Progenitor cell of endocrine pancreas (in vitro differentiated cells): ENCODE measurements at places on chromosomes 6 and 20. TPM values are rescaled to one million over a fixed set of nuclear protein-coding genes. Genes with fewer than 3 reads are reported as not detected.

GRCh38 chr6:96611342-96611991, 48.5 kb downstream of the FHL5 start:
- DNase-seq: no peak

- peak; percentile 11 for DNase-seq
Measured at GRCh38 chr6:89433252-89434149, 549 bp downstream of the ANKRD6 start.

GRCh38 chr6:151948002-151948743, 140.7 kb downstream of the ESR1 start:
- DNase-seq: no peak

DNA sequence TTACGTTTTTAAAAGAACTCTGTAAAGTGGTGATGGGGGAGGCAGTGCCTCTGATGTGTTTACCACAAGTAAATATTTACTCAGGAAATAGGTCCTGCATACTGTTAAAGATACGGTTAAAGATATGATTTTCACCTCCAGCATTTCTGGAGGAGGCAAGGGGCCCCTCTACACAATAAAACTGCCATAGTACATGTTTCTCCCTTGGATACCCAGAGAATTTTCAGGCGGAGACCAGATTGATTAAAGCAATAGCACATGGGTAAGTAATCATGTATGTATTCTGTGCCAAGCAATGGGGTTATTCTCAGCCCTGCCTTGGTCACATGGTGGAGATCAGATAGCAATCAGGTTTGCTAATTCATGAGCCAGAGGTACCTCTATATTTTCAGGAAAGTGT, 9.6 kb downstream of the RIPOR2 start:
- no peak for DNase-seq

DNA sequence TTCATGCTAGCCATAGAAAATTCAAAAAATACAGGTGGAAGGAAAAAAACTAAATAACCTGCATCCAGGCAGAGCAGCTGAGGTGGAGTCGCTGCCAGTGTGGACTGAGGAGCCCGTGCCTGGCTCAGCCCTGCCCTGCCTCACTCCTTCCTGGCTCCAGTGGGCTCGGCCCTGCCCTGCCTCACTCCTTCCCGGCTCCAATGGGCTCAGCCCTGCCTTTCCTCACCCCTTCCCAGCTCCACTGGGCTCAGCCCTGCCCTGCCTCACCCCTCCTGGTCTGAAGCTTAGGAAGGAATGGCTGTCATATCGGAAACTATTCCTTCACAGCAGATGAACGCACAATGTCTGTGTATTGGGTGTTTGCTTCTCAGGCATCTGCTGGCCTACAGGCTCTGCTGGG, 142.1 kb downstream of the SMOC2 start:
- DNase-seq: no peak

DNA sequence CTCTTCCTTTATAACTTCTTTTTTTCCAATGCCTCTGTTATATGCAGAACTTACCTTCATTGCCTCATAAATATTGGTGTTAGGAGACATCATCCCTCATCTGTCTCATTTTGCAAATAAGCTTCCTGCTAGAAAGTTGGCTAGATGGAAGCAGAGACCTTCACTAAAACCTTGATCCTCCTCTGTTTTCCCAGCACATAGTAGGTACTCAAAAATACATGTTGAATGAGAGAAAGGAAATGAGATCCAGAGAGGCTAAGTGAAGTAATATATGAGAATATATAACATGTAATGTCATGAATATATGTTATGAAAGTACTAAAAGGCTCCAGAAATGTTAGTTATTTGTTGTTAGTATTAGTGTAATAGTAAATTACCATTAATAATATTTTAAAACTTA, 91.9 kb downstream of the CDKAL1 start:
- no peak for DNase-seq

DNA sequence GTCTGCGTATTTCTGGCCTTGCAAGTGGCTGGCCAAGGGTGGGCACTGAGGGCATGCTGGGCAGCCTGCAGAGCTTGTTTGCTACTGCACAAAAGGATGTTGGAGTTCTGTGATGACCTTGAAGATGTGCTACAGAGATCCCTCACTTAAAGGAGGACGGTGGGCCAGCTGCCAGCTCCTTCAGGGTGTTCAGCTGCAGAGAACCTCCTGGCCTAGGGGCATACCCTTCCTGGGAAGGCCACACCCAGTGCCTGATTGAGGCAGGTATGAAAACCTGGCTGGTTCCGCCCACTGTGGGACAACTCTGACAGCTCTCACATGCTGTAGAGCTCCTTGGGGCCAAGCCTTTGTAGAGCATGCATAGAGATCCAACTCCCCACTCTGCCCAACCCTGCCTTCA, 3.0 kb upstream of the KCNK17 start:
- no peak for DNase-seq

DNA sequence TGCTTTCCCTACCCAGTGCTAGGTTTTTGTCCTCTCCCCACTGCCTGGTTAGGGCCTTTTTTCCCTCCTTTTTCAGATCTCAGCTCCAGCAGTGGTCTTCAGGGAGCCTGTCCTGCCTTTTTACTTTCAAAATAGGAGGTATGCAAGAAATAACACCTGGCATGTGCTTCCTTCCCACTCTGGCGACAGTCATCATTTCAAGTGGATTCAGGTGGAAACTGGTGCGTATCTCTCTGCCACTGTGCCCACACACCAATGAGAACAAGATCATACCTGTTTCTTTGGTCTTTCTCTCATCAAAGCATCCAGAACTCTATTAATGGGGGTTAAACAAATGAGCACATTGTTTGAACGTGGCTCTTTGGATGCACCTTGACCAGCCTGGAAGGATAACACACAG, 95.7 kb upstream of the GGTLC1 start:
- no peak for DNase-seq

DNA sequence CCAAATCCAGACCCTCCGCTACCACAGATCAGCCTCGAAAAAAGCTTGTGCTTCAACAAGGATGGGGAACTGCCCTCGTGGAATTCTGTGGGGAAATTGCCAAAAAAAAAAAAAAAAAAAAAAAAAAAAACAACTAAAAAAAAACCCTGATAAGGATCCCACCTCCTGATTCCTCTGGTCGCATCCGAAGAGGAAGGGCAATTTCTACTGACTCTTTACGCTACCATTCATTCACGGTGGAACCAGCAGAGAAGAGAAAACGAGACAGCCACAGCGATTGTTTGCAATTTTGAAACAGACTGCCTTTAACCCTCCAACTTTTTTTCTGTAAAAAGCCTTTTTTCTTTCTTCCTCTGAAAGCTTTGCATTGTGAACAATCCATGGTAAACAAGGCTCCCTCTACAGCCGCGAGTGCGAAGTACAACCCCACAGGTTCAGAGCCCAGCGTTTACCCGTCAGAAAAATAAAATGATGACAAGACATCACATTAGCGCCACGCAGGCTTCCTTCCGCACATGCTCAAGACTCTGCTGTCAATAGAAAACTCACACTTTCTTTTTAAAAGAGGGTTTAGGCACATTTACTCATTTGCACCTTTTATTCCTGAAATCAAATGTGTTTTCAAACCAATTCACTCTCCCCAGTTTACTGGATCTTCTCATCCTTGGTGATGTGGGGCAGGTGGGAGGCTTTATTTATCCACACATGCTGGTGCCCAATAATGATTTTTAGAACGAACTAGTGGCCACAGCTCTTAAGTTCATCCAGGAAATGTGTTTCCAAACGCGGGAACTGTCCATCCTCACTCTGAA, 100.0 kb downstream of the NOL4L start:
- peak; percentile 60 for DNase-seq

DNA sequence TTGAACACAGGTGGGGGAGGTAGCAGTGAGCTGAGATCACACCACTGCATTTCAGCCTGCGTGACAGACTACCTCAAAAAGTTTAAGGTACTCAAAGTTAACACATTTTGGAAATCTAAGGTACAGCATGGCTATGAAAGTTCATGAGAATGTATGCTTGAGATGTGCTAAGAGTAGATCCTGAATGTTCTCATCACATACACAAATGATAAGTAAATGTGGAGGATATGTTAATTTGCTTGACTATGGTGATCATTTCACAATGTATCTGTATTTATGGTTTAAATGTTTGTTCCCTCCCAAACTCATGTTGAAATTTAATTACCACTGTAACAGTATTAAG, 20.1 kb upstream of the SERPINB1 start:
- DNase-seq: no peak

DNA sequence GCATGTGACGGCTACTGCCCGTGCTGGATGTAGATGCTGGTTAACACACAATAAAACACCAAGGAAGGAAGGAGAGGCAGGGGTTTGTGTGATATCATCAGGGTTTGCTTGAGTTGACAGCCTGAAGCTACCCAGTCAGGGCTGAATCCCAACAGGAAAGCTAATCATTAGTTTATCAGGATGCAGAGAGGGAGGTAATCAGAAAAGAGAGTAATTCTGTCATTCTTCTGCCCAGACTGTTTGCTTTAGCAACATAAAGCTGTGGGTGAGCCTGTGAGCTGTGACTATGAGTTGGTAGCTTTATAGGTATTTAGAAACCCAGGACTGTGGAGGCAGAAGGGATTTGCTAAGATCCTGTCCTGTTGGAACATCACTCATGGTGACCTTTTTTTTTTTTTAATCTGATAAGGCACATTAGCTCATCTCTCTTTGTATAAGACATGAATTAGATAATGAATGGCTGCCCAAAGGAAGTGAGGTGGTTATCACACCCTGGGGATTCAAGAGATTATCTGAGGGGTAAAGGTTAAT, 79.3 kb downstream of the CAP2 start:
- DNase-seq: no peak

DNA sequence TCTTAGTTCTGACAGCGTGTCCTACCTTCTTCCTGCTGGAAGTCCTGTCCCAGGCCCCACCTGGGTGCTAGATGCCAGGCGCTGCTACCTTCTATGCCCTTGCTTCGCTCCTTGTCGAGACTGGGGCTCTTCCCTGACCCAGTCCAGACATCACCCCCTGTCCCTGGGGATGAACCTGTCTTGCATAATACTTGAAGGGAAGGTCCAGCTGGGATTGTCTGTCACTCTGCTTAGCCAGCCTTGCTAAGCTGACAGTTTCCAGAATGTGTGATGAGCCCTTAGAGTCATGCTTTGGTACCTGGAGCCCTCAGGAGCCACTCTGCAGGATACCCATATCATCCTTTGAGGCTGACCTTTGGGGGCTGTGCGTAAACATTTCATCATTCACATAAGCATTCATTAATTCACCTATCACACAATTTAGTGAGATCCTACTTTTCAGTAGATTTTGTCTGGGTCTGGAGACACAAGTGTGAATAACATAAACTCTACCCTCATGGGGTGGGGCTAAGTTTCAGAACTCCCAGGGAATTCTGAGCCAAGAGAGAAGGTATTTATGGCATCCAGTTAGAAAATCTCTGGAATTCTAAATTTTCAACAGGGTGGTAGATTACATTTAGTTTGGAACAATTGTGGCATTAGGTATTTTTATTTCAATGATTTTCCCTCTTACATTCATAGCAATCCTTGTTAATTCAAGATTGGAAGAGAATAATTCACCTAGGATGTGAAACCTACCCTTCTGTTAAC, 151.1 kb upstream of the HDAC2 start:
- no peak for DNase-seq

DNA sequence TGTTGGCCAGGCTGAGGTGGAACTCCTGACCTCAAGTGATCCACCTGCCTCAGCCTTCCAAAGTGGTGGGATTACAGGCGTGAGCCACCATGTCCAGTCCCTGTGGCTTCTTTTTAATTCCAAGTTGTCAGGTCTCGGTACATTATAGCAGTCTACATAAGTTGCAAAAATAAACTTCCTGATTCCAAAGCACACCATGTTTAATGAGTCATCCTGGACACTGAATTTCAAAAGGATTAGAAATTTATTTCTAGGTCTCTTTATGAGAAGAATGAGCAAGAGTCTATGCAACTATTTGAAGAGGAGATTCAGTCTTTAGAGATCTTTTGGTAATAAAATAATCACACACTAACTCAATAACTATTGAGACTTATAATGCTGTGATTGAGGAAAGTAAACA, 63.9 kb upstream of the MCHR2 start:
- no peak for DNase-seq

GRCh38 chr6:118709859-118710350, 58.5 kb upstream of the CEP85L start:
- DNase-seq: no peak

DNA sequence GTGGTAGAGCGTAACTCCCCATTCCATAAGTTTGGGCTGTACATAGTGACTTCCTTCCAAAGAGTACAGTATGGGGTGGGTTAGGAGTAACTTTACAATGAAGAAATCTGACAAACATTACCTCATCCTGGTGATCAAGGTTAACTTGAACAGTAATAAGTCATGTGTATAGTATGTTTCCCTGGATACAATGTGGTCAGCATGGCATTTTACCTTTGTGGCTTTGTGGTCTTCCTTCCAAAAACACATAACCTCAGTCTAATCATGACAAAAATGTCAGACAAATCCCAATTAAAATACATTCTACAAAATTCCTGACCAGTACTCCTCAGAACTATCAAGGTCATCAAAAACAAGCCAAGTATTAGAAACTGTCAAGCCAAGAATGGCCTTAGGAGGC, 225.1 kb downstream of the UBE3D start:
- no peak for DNase-seq

- DNase-seq: peak; percentile 30
Measured at GRCh38 chr6:169725125-169726048, 1.1 kb upstream of the PHF10 start.

DNA sequence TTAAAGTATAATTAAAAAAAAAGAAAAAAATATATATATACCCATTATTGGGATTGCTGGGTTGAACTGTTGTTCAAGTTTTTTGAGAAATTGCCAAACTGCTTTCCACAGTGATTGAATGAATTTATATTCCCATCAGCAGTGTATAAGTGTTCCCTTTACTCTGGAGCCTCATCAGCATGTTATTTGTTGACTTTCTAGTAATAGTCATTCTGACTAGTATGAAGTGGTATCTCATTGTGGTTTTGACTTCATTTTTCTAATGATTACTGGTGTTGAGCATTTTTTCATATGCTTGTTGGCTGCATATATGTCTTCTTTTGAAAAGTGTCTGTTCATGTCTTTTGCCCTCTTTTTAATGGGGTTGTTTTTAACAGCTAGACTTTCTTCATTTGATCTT, 1260.8 kb upstream of the GJE1 start:
- DNase-seq: no peak

The TP53TG5 gene
- not detected in 2 replicates for total RNA-seq

The SSTR4 gene
- not detected in 2 replicates for total RNA-seq

The PKIG gene
- 34.4 and 36.5 TPM in 2 replicates for total RNA-seq

The TXLNB gene
- total RNA-seq: not detected in 2 replicates

The MUC22 gene
- total RNA-seq: not detected in 2 replicates

The DNAH8 gene
- total RNA-seq: 0.12 and 0.13 TPM in 2 replicates

The ZNF165 gene
- total RNA-seq: 9.7 TPM in 2 replicates
